ENCODE measurements at places on chromosomes 11 and 22.

GRCh38 chr11:72642884-72643522 lies 31.2 kb downstream of the PDE2A start:
- no peak for DNase-seq

DNA sequence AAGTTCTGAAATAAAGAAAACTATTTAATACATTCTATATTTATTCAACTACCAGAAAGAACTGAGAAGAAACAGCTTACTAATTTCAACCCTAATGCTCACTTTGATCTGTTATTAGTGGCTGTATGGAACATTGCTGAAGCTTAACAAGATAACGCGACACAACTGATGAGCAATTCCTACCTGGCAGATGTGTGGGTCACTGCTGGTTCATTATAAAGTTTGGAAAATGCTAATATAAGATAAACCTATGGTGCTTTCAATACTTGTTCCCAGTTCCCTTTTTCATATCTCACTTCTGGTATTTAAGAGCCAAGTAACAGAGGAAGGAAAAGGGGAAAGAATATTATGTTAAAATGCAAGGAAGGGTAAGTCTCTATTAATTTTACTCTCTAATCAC lies 10.5 kb downstream of the CTSC start:
- DNase-seq: no peak

GRCh38 chr11:38005597-38005996 lies 1407.6 kb upstream of the RAG2 start:
- no peak for DNase-seq

DNA sequence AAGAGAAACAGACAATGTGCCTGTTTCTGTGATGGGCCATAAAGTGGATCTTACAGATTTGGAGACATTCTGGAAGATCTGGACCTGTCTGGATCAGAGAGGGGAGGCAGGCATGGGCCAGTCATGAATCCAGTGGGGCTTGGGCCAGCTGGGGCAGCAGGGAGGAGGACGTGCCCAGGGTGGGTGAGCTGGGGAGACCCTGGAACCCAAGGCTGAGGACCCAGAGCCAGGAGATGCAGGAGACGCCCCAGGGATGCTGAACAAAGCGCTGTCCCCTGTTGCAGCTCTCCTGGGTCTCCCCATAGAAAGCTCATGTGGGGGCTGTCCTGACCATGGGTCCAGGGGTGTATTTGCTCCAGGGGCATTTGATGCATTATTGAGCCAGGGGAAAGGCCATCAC lies 1.5 kb upstream of the APOBEC3A start:
- DNase-seq: no peak

GRCh38 chr11:60951606-60951903 lies 421 bp downstream of the SLC15A3 start:
- DNase-seq: no peak

DNA sequence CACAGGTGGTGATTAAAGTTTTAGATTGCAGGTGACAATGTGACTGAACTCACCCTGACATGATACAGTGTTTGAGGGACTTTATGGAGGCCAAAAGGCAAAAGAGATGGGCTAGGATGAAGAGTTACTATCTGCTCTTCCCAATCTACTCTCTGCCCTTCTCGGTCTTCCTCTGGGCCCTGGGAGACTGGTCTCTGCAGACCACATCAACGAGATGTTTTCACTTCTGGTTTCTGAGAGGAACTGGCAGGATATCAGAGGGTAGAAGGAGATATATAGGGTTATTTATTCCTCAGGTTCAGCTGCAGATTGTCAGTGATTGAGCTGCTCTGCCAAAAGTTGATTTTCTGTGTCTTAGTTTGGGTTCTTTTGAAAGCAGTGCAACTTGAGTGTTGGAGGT lies 32.4 kb upstream of the CD44 start:
- DNase-seq: no peak

- no peak for DNase-seq
These were observed 59.5 kb downstream of the FAM168A start for GRCh38 chr11:73538381-73538872.

DNA sequence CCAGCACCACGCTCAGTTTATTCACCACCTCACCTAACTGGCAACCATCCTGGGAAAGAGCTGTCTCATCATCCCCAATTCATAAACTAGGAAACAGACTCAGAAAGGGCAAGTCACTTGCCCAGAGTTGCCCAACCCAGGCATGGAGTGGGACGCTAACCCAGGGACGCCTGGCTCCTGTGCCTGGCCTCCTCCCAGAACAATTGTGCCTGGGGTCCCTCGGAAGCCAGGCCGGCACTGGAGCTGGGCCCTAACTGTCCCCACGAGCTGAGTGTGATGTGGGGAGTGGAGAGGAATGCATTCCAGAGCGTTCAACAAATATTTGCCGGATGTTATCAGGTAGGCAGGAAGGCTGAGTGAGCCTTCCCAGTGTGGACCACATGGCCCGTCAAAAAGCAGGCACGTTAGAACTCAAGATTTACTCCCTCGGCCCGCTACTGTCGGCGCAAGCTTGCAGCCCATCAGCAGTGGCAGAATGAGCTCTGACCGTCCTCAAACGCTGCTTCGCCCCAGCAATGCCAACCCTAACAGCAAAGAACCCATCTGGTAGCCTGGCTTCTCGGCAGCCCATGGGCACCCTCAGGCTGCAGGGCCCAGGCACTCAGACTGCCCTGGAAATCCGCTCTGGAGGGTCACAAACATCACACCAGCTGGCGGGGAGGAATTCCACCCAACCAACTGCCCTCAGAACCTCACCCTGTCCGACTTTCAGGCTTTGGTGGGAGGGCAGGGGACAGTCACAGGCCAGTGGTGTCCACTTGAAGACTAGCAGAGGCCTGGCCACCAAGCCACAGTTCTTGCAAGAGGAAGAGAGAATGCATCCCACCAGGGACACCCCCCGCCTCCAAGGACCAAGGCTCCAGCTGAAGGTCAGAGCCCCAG lies 35.6 kb downstream of the MYH9 start:
- DNase-seq: no peak

- no peak for DNase-seq
These were observed 35.0 kb upstream of the TP53I11 start for GRCh38 chr11:44985721-44986120.

DNA sequence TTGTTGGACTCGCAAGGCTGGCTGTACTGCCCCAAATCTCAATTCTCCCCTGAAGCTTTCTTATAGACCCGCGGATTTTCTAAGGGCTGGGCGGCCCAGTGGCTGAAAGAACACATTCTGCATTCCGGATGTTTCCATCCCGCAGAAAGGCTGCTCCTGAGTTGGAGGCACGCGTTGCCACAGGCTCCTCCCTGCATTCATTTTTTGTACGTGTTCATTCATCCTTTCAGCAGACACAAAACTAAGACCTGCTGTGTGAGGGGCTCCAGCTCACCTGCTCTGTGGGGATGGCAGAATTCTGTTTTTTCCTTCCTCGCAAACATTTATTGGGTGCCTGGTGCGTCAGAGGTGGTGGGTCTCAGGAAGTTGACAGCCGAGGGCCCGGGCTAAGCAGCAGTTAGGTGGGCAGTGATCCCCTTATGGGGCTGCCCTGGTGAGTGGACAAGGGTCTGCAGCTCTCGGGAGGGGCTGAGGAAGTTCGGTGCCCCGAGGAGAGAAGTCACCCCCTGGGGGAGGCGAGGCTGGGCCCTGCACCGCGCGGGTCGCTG lies 23.7 kb downstream of the SHANK3 start:
- DNase-seq: no peak
